Activated naive CD4-positive, alpha-beta T cell treated with Interleukin-2 at 50 U/mL for 16 hours (primary cell): ENCODE measurements at places on chromosomes 7 and 10.

- DNase-seq: no peak
Measured at GRCh38 chr7:38934051-38934450, 25.1 kb upstream of the VPS41 start.

DNA sequence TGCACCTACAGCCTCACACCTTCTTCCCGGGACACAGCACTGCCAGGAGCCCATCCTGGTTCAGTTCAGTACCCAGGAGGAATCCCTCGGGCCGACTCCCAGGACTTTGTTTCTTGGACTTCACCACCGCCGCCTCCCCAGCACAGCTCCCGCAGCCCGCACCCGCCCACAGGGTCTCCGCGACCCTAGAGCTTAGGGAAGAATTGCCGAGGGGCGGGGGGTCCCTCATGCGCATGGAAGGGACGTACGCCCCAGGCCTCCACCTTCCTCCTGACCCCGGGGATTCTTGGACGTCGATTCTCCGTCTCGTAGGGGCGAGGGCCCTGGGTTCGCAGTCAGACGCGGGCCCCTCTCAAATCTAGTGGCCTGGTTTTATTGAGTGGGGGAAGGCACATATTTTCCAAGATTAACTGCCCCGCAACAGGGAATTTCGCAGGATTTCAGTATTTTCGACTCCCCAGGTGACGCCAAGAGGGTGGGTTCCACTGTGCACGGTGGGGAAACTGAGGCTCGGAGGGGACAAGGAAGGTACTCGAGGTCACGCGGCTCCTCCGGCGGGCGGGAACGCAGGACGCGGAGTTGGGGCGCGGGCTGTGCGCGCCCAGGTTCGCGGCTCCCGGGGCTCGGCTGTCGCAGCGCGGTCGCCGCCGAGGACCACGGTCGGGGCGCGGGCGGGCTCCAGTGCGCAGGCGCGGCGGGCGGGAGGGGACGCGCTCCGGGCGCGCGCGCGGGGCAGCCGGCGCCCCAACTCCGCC lies at the start of gene ADCY1:
Gene ADCY1, plus strand, starts transcription at position 708 of the 755 bp plus-strand sequence. CDS start 176 bp downstream, outside the sequence.
- no peak for DNase-seq

DNA sequence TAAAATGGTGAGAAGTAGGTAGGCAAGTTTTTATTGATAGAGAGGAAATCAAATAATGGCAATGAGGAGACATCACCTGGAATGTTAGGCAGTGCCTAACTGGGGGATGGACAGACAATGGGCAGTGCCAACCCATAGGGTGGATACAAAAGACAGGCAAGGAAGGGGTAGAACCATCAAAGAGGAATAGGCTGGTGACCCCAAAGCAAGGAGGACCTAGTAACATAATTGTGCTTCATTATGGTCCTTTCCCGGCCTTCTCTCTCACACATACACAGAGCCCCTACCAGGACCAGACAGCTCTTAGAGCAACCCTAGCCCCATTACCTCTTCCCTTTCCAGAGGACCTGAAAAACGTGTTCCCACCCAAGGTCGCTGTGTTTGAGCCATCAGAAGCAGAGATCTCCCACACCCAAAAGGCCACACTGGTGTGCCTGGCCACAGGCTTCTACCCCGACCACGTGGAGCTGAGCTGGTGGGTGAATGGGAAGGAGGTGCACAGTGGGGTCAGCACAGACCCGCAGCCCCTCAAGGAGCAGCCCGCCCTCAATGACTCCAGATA lies 30.0 kb downstream of the PRSS2 start:
- DNase-seq: no peak

DNA sequence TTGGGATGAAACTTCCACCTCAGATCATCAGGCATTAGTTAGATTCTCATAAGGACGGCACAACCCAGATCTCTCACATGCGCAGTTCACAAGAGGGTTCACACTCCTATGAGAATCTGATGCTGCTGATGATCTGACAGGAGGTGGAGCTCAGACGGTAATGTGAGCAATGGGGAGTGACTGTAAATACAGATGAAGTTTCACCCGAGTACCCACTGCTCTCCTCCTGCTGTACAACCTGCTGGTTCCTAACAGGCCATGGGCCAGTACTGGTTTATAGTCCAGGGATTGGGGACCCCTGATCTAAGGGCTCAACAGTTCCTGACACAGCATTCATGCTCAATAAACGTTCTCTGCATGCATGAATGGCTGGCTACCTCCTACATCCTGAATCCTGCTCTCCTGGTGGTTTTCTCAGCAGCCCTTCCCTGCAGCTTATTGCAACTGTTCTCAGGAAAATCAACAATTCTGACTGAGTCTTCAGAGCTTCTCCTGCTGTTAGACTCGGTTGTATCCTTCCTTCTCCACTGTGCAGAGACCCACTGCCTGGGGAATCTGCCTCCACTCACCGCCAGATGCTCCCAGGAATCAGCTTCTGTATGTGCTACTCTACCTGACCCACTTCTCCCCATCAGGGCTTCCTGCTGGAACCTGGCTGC lies 17.4 kb downstream of the PDE6C start:
- no peak for DNase-seq

DNA sequence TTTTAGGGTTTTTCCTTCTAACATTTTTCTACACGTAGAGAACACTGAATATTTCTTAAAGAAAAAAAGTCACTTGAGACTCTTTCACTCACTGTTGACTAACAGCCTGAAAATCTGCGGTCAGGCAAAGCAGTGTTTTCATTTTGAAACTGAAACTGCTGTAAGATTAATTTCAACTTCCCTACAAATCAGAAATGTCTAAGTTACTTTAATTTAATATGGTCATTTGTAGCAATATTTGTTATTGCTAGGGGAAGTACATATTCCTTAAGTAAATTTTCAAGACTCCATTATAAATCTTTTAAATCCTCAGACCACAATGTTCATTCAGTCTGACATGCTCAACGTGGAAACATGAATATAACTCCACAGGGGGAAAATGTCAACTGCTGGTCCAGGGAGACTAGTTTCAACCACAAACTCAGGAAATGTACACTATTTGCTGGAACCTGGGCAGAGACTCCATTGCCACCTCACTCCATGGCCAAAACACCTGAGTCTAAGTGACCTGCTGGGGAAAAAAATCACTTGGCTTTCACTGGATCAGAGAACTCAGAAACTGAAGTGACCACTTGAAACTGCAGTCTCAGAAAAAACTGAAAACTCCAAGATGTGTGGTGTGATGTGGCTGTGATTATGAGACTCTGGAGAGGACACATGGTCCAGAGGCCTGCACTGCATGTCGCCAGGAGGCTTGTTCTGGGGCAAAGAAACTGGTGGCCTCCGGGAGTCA lies 161.2 kb downstream of the TAX1BP1 start:
- peak; percentile 32 for DNase-seq

DNA sequence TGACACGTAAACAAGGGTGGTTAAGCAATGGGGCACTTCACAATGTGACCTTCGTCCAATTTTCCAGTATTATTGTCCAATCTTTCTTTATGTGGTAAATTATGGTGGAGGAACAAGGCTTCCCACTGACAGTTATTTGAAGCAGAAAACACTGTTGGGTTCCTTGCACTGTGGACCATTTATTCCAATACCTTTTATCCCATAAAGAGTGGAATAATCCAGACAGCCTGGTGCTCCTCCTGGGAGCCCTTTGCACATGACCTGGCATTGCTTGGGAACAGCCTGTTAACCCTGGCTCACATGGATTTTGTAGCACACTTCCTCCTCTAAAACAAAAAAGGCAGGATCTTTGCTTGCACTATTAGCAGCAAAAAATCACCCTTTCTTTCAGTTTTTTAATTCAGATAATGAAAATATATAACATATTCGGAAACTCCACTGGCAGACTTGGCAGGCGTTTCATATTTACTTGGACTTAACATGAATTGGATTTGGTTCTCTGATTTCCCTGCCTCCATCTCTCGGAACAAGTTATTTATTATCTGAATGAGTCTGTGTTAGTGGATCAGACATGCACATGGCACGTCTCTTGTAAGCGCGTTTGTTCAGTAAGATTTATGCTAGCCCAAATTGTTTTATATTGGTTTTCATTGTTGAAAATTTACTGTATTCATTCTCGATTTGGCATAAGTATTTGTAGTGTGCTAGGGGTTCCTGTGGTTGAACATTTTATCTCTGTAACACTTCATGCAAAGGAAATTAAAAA lies 59.3 kb downstream of the BMPER start:
- no peak for DNase-seq

DNA sequence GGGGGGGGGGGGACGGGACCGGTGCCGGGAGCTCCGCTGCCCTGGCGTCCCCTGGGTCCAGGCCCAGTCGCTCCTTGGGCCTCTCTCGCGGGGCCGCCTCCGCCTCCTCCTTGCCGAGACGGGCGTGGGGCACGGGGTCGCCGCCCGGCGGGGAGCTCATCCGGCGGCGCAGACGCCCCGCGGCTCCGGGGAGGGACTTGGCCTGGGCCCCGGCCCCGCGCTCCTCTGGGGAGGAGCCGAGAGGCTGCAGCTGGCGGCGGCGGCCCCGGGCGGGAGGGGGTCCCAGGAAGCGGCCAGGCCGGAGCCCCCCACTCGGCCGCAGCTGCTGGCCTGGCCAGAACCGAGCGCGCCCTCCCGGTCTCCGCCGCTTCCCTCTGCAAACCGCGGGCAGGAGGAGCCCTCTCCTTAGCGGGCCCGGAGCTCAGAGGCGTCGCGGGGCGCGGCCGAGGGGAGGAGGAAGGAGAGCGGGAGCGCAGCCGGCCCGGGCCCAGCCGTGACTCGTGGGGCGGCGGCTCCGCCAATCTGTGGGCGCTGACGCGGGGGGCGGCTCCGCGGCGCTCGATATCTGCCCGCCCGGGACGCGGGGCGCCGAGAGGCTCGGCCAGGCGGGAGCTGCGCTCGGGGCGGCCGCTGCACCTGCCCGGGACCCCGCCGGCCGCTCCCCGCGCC lies at the start of gene FAM20C:
Gene FAM20C, plus strand, starts transcription at position 591 of the 669 bp plus-strand sequence. CDS start 629 bp downstream, outside the sequence.
- DNase-seq: peak; percentile 42

DNA sequence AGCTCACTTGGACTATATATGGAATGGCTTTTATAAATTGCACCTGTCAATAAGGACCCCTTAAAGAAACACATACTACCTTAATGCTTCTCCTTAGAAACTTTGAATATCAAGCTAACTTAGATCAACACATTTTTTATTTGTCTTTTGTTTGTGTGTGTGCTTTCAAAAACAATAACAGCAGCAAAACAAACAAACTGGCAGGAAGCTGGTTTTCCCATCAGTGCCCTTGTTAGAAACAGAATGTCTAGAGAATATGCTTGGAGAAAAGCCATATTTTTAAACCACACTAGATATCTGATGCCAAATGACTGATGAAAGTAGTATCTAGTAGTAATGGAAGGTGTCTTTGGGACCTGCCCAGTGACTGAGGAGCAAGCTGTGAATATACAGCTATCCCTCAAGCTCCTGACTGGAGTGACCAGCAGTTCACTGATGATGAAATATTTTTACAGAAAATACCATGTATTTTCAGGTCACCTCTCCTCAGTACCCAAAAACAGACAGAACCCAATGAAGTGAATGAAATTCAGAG lies 1.0 kb downstream of the PDE1C start:
- no peak for DNase-seq

GRCh38 chr7:103902917-103903316 lies 86.5 kb downstream of the RELN start:
- no peak for DNase-seq

DNA sequence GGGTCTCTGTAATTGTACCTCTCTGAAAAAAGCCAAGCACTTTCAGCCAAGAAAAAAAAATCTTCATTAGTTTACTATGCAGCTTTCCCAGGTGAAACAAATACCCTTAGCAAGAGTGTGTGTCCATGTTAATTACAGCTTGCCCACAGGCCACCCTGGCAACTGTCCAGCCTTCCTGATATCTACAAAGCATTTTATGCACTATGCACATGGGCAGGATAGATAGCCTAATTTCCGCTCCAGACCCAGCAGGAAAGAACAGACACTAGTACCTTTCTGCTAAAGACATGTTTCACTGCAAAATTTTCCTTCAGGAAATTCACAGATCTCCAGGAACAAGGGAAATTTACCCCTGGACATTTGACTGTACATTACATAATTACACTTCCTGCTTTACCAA lies 24.4 kb downstream of the CACNA2D1 start:
- no peak for DNase-seq

- DNase-seq: no peak
Measured at GRCh38 chr7:96212474-96212873, 109.4 kb downstream of the SLC25A13 start.

DNA sequence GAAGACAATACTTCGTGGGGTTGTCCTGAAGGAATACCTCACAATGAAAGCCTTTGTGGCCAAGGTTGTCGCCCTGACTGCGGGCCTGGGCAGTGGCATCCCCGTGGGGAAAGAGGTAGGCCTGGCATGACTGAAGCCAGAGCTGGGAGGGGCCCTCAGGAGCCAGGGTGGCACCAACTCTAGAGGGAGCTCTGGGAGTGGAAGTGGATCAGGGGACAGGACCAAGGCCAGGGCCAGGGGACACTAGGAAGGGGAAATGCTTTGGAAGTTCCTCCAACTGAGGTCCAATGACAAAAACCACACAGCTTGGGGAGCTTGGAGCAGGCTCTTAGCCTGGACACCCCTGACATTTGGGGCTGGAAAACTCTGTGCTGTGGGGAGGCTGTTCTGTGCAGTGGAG lies 5.8 kb downstream of the CLCN1 start:
- no peak for DNase-seq

DNA sequence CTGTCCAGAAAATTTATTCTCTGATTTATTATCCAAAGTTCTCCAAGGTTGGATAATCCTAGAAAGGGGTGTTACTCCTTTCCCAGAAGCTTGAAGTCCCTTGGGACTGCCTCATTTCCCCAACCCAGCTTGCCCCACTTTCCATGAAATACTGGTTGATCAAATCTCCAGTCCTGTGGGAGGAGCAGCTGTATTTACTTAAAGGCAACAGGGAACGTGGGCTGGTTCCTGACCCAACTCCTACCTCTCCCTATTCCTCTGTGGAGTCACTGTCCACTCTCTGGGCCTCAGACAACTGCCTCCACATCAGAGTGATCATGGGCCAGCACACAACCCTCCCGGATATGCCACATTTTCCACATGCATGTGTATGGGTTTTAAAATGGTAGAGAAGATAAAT lies 166.2 kb upstream of the PRR15 start:
- no peak for DNase-seq

GRCh38 chr10:23194966-23195845 lies 3.1 kb downstream of the PTF1A start:
- no peak for DNase-seq

GRCh38 chr10:71472912-71473311 lies 76.2 kb downstream of the CDH23 start:
- no peak for DNase-seq
